NCI-H1092 treated with DMSO at 0.1 percent for 48 hours (cell line): ENCODE measurements at places on chromosomes 5 and 9.

- DNase-seq = no peak
Measured at GRCh38 chr5:88190106-88190834, 78.4 kb downstream of the TMEM161B start.

DNA sequence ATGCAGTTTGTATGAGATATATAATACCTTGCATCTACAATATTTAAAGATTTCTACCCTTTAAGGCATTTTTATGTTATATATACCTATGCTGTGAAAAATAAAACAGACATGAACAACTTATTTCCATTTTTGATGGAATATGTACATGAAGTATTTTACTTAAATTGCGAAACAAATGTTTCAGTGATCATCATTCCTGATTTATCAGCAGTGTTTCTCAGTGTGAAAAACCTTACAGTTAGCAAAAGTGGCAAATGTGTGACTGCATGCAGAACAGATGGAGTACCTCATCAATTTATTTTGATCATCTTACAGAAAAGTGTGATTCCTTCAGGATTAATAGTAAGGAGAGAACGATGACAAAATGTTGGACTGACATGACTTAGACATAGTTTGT is 43.1 kb downstream of the PRR16 start:
- DNase-seq = no peak

GRCh38 chr5:179373101-179373934 is 28.1 kb upstream of the ADAMTS2 start:
- peak; percentile 46 for DNase-seq

- DNase-seq = no peak
Measured at GRCh38 chr9:126536131-126536530, 77.6 kb upstream of the LMX1B start.

GRCh38 chr9:105293408-105293807 is 49.0 kb downstream of the SLC44A1 start:
- DNase-seq = no peak

DNA sequence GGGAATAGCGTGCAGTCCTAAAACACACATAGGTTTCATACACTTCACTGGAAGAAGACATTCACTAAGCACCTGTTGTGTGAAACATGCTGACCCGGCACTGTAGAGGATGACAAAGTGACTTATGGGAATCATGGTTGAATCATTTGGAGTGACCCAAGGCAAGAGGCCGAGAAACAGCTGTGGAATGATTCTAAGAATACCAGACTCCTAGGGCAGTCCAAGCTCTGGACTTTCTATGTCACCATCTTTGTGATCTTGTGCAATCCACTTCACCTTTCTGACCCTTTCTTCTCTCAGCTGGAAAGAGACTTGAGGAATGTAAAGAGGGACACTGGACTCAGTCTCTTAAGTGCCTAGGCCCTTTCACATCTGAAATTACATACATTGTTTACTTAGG is 13.1 kb downstream of the MSANTD3 start:
- DNase-seq = no peak

- no peak for DNase-seq
Measured at GRCh38 chr9:133251773-133252172, 23.2 kb downstream of the ABO start.

- peak; percentile 26 for DNase-seq
Measured at GRCh38 chr9:134215699-134216448, 51.5 kb upstream of the RNU6ATAC start.

- no peak for DNase-seq
Measured at GRCh38 chr5:5014586-5015235, 125.4 kb upstream of the ADAMTS16 start.

DNA sequence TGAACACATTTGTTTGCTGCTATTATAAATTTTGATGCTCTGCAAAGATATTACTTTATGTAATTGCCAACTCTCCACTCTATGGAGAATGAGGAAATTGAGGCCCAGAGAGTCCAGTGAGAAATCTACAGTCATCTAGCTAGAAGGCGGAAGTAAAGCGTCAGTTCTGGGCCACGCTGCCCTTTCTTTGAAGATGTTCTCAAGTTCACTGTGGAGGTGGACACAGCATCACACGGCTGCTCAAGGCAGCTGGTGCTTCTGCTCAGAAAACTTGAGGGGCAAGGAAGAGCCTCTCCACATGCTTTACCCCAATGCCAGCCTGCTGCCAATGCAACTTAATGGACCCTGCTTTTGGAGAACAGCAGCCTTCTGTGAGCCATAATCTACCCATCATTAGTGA is 96.3 kb downstream of the TTLL11 start:
- DNase-seq = no peak

- peak; percentile 3 for DNase-seq
Measured at GRCh38 chr5:122846051-122846550, 688 bp downstream of the SNX24 start.

DNA sequence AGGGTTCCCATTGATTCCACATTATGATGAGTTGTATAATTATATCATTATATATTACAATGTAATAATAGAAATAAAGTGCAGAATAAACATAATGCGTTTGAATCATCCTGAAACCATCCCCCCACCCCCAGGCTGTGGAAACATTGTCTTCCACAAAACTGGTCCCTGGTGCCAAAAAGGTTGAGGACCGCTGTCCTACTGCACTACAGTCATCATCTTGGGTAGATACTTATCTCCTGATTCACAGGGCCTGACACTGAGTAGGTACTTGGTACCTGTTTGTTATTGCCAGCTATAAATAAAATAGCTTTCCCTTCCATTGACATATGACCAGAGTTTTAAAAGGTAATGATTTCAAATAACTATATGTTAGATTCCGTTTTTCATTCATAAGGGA is 25.6 kb downstream of the ANP32B start:
- DNase-seq = no peak

GRCh38 chr5:84425365-84425881 is 40.7 kb upstream of the EDIL3 start:
- DNase-seq = no peak

DNA sequence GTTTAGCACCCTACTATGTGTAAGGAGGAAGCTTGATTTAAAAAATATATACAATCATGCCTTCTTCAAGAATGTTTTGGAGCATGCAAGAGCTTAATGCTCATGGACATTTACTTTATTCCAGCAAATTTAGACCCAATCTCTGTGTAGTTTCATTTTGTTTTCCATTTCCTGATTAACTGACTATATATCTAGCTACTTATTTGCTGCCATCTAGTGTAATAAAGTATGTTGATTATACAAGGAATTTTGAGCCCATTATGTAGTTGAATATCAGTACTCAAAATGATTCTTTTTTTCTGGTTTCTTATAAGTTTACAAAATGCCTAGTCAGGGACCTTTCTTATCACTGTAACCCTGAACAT is 100.0 kb upstream of the CCDC152 start:
- no peak for DNase-seq

DNA sequence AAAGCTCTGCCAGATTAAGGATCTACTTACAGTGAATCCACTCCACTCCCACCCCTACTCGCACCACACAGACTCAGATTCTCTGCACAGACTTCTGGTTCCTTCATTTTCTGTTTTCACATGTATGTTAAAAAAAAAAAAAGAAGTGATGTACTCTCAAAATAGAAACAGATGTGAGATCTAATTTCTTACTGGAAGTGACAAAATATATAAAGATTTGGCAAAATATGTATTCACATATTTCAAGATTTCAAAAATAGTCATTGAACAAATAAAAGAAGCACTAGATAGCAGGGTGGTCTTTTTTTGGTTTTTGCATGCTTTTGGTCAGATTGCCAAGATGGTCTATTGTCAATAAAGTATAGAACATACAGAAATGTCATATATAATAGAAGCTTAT is 379.2 kb downstream of the TMEM167A start:
- no peak for DNase-seq

GRCh38 chr5:90050103-90050502 is 359.5 kb downstream of the CETN3 start:
- DNase-seq = no peak

DNA sequence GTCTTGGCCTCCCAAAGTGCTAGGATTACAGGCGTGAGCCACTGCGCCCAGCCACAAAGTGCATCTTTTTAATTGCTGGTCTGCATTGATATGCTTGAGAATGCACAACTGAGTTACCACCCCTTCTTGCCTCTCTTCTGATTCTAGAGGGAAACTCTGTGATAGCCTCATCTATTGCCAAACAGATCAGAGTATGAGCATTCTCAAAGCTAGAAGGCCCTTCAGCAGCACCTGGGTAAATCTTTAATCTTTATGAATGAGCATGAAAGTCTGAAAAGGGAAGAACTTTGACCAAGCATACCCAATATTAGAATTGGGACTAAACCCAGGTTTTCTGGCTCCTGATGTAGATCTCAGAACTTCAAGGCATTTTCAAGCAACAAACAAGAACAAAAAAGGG is 298.3 kb upstream of the TNC start:
- no peak for DNase-seq

GRCh38 chr5:15757103-15757502 is 257.1 kb downstream of the FBXL7 start:
- DNase-seq = no peak

GRCh38 chr5:101278917-101279316 is 375.8 kb upstream of the ST8SIA4 start:
- no peak for DNase-seq

DNA sequence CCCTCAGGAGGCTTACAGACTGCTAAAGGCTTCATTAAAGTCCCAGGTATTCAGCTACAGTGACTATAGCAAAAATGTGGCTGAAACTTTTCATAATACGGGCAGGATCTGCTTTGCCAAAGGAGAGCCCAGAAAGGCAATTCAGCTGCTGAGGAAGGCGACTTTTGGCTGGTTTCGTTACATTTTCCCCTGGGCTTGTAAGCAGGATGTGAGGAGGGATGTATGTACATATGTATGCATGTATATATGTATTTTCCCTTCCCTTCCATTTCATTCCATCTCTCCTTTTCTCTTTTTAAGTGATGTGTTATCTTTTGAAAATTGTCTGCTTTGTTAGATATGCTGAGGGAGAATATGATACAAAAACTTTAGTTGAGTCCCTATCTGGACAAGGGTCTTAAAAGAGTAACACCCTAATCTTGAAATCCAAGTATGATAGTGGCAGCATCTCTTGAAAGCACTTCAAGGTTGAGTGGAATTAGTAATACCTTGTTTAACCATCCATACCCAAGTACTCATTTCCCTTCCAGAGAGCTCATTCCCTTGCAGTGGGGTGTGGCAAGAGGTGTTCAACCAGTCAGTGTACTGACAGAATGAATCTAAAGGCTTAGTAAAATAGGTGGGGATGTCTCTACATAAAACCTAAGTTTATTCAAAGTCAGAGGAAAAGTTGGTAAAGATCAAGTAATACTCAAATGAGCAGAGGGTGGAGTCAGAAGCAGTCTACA is 28.7 kb downstream of the RAD1 start:
- DNase-seq = no peak

GRCh38 chr5:90000351-90000750 is 409.2 kb downstream of the CETN3 start:
- no peak for DNase-seq

- no peak for DNase-seq
Measured at GRCh38 chr5:162956570-162956969, 480.8 kb upstream of the CCNG1 start.

DNA sequence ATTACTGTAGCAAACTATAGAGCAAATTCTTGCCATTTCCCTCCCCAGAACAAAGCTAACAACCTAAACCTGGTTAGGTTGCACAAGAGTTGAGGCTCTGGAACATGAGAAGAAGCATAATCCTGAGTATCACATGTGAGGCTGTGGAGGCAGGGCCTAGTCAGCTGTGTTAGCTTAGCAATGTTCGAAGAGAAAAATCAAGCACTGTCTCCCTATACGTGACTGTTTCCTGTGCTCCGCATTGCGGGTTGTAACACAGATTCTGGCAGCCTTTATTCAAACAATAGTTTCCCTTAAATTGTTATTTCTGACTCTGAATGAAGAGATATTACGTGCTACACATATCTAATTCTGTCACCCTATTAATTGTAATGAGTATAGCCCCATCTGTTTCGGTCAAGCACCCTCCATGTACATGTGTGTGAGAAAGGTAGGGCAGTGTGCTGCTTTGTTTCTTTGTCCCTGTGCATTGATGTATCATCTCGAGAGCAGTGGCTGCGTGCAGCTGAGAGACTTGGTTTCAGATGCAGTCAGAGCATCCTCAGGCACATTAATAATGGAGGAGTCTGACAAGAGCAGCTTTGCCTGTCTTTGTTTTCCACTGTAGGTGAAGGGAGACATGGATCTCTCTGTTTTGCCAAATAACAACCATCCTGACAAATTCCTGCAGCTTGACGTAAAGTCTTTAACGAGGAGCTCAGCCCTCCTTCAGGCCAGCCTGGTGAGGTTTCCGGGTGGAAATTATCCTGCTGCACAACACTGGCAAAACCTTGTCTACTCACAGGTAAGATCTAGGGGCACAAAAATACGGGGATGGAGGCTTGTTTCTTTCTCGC is at the start of gene MINAR2:
TSS of gene MINAR2 (plus strand) at position 523 of the 836 bp plus-strand sequence. CDS start at position 620, 97 bp downstream.
- DNase-seq = no peak

- DNase-seq = no peak
Measured at GRCh38 chr9:354453-354852, 139.8 kb downstream of the DOCK8 start.

GRCh38 chr5:182126-182525 is 9.2 kb upstream of the LRRC14B start:
- no peak for DNase-seq

GRCh38 chr5:55820488-55820887 is 30.7 kb upstream of the IL31RA start:
- DNase-seq = no peak

DNA sequence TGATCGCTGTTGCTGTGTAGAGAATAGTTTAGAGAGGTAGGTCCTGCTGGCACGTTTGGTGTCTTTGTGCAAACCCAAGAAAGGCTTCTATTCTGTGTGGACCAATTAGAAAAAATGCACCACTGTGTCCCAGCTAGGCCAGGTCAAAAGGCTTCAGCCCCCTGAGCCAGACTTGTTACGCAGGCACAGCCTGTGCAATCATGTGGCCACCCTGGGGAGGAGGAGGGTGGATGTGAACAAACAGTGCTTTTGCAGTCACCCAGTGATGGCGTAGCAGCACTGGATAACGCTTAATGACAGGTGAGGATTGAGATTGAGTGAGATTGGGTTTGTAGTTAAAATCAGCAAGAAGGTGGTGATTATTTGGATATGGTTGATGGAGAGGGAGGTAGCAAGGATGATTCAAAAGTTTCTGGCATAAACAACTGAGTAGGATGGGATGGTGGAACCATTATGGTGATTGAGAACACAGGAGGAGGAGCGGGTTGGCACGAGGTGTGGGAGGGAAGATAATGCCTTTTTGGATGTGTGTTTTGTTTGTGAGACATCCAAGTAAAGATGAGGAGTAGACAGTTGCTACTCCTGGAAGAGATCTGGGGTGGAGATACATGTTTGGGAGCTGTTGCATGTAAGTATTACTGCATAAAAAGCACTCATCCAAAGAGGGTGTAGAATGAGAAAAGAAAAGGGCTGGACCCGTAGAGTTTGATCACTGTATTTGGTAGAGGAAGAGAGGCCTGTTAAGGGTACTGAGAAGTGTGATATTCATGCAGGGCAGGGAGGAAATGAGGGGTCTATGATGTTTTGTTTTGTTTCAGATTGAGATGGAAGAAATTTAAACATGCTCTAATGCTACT is 6.7 kb downstream of the GCNT1 start:
- no peak for DNase-seq

DNA sequence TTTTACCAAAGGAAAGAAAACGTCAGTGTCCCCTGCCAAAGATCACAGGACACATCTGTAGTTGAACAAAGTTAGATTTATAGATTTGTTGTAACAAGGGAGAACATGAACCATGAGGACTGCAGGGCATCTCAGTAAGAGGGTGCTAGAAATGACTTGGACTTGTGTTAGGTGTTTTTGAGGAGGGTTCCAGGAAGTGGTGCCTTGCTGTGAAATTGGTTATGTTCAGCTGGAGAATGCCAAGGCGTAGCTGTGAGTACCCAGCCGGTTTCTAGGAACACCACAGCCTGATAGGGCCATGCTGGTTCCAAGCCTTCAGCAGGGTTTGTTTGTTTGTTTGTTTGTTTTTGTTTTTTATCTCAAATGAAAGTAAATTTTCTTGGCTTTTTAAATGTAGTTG is 5.3 kb downstream of the SPEF2 start:
- DNase-seq = no peak
